ENCODE measurements at places on chromosomes 1 and 21.
A peak's percentile ranks its signal among the peaks of the same experiment; 100 is the strongest.

- no peak for DNase-seq
Measured at GRCh38 chr1:226370144-226370923, 37.6 kb downstream of the PARP1 start.

GRCh38 chr1:16478091-16478490 lies 36.0 kb downstream of the RNU1-1 start:
- no peak for DNase-seq

- DNase-seq, result no peak
Measured at GRCh38 chr1:238675221-238675620, 711.1 kb upstream of the CHRM3 start.

DNA sequence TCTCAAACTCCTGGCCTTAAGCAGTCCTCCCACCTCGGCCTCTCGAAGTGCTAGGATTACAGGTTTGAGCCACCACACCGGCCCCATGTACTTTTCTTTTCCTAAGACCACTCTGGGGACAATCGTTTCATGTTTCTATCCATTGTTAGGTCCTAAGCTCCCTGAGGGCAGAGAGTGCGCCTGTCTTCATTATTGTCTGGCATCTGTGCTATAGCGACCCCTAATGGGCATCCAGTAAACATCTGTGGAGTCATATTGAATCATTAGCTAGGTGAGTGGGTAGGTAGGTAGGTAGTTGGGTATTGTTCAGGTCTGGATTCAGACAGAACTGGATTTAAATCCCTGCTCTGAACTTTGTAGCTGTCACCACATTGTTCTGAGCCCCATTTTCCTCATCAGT lies 66.1 kb downstream of the TMEM53 start:
- no peak for DNase-seq

- DNase-seq, result no peak
Measured at GRCh38 chr21:35275776-35276175, 226.7 kb upstream of the RUNX1 start.

DNA sequence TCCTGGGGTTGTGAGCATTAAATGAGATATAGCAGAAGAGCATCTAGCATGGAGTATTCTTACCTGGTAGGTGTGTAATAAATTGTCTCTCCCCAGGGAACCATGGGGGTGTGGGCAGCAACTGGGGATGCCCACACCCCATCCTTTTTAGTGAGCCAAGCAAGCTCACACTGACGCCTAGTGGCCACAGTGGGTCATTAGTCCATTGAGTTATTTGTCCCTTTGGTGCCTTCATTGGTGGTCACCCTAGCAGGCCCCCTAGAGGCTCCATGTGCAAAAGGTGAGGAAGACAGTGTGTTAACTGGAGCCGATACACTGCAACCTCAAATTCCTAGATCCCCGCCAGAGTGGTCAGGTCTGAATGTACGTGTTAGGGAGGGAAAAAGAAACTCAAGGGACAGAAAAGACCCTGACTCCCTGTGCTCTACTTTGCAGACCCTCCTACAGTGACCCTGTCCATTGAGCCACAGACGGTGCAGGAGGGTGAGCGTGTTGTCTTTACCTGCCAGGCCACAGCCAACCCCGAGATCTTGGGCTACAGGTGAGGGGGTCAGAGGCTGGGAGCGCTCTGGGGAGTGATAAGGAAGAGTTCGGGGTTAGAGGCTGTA lies 93.3 kb upstream of the CD1D start:
- peak; percentile 78 for DNase-seq

DNA sequence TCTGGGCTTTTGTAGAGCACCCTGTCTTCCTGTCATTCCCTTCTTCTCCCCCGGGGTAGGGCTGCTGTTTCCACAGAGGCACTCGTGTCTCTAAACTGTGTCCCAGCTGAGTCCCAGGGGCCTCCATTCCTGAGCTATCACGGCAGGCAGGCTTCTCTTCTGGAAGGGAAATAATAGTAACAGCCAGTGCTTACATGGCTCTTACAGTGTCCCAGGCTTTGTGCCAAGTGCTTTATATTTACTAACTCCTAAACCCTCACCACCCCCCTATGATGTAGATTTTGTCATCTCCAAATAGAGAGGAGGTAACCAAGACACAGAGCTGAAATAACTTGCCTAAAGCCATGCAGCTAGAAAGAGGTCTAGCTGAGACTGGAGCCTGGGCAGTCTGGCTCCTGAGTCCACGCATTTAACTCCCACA lies 1.4 kb upstream of the CELF3 start:
- DNase-seq, result peak; percentile 22

DNA sequence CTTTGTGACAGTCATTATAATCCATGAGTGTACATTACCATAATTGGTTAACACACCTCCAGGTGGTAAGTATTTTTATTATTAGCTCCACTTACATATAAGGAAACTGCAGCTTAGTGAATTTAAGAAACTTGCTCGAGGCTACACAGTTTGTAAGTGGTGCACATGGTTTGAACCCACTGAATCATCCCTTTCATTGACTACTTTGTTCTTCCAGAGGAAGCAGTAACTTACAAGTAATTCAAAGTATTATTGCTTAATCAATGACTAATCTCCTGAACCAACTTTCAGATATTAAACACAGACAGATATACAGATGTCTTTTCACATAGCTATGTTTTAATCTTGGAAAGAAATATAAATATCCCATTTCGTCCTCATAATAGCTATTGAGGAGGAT lies 18.7 kb upstream of the CLDN8 start:
- peak; percentile 40 for DNase-seq

DNA sequence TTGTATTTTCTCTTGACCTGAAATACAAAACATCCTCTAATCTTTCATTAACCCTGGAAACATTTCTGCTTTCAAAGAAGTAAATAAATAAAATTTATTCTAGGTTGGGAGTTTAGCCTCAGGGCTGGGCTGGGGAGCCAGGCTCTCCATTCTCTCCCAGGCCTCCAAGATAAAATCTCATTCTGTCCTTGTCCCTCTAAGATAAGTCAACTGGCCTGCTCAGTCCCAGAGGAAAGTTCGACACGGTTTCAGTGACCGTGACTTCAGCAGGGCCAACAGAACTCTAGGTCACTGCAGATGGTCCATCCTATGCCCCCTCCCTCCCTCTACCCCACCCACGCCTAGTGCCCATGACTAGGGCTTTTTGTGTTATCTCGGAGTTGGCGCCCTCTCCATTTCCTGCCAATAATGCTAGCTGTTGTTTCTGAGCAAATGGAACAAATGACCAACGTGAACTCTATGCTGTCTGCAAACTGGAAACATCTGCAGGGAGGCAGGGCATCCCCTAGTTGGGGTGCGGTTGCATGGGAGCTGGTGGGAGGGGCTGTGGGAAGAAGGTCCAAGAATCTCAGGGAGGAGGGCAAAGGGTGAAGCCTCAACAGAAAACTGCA lies 10.1 kb upstream of the ADORA3 start:
- no peak for DNase-seq

DNA sequence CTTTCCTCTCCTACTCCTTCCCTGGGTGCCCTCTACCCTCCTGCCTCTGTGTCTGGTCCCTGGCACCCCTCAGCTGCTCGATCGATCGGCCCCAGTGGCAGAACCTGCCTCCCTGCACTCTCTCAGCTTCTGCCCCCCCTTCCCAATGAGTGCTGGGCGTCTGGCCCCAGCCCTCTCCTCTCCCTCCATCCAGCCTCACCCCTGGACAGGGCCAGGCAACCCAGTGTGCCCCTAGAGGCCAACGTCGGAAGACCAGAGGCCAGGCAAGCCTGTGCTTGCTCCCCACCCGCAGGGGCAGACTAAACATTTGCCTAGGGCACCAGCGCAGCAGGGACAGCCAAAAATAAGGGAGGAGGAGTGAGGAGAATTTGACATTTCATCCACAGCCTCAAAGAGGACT lies 43.5 kb downstream of the LGR6 start:
- DNase-seq, result peak; percentile 42

DNA sequence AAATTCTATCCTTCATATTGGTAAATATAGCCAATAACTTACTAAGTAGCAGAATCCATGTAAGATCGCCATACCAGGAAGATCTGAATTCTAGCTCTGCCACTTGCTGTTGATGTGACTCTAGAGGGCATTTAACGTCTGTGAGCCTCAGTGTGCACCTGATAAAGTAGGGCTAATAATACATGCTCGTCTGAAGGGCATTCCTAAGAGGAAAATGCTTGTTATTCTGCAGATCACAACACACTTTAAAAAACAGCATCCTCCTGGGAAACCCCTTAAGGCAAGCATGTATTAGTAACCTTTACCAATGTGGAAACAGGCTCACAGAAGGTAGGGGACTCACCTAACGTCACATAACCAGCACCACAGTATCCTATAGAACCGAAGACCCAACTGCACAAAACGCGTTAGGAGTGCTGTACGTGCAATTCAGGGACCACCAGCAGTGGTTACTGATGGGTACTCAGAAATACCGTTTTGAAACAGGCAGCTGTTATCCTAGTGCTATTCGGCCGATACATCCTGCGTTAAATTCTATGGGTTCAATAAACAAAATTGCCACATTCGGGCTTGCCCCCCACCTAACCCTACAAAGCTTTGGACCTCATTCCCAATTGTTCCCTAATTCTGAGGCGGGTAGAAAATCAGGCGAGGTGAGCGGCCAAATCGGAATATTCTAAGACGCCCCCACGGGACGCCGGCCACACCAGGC lies 758 bp downstream of the DEPDC1 start:
- DNase-seq, result peak; percentile 5
